ENCODE measurements at places on chromosomes 3 and 15.

DNA sequence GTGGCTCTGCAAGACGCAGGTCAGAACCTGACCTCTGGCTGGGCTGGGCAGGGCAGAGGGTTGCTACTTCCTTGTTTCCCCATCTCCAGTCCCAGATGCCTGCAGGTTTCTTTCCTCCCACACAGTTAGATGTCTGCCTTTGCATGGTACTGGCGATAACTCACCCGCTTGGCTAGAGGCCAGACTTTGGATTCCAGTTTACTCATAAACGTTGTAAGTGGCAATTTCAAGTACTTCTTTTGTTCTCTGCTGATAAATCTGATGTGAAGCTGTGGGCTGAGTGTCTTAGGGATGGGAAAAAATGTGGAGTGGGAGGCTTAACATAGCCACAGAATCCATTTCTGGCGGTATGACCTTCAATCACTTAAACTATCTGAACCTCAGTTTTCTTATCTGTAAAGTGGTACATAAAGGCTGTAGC is 194.2 kb downstream of the EBLN2 start:
- no peak for DNase-seq

DNA sequence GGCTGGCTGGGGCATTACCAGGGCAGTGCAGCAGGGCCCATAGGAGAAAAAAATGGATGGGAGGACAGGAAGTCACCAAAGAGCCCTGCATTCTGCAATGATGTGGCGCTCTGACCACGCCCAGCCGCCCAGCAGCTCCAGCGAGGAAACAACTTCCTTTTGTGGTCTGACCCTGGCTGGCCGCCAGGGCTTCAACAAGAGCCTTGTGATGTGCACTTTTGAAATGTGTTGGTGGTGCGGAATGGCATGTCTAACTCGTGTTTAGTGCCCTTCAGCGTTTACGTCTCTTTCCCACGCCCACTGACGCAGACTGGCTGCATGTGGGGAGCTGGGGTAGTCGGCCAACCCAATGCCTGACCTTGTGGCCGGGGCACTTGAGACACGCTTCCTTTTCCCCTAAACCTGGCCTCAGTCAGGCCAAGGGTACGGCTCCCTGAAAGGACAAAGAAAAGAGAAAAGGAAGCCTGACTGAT is 81.9 kb upstream of the CTNNB1 start:
- peak; percentile 92 for DNase-seq

- no peak for DNase-seq
These were observed 55.6 kb upstream of the SKOR1 start for GRCh38 chr15:67769497-67770357.

DNA sequence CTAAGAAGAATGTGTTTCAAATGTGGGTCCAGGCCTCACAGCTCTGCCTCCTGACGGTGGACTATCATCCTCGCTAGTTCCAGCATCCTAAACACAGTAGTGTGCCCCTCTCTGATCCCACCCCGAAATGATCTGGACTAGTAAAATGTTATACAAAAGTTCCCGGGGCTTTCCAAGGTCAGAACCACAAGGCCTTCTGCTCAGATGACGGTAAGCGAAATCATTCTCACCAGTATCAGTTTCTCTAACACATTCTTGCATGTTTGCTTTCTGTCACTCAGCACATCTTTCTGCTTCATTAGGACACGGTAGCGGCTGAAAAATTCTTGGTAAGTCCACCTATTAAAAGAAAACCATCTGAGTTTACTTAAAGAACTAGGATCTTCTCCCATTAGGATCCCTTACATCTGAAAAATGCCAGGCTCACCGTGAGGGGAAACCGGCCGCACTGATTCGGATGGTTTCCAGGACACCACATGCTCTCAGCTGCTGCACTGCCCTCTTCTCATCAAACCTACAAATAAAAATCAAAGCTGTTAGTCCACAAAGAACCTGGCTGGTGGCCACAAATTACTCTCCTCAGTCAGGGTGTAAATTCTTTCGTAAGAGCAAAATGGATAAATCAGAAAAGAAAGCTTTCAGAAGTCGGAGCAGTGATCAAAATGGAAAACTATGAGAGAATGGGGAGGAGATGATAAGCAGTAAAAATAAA is 83.9 kb upstream of the MYO5C start:
- DNase-seq: no peak

- no peak for DNase-seq
These were observed 4.1 kb downstream of the CCNDBP1 start for GRCh38 chr15:43189296-43189695.

DNA sequence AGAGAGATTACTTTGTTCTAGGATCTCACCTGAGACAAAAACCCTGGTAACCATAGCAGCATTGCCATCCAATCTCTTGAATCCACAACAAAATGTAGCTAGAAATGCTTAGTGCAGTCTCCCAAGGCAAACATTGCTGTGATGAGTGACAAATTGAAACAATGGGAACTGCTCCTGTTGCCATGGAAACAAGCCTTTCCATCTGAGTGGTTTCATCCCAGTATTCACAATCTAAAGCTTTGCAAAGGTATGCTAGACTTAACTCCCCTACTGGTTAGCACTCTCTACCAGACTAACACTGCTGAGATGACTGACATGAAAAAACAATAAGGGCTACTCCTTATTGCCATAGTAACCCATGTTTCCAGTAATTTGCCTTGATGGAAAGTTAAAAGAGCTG is 172.6 kb upstream of the CNTN3 start:
- no peak for DNase-seq
